Stimulated activated CD8-positive, alpha-beta memory T cell treated with anti-CD3 and anti-CD28 coated beads, Interleukin-2, amount 100 ng/mL, for 1 hour (primary cell): ENCODE measurements at places on chromosomes 2 and 18.

GRCh38 chr2:41966920-41967319 lies 80.9 kb upstream of the PKDCC start:
- no peak for DNase-seq

- DNase-seq, result no peak
Measured at GRCh38 chr2:146271131-146271831, 1573.5 kb upstream of the ACVR2A start.

- DNase-seq, result no peak
Measured at GRCh38 chr18:9742524-9743131, 34.5 kb downstream of the RAB31 start.

DNA sequence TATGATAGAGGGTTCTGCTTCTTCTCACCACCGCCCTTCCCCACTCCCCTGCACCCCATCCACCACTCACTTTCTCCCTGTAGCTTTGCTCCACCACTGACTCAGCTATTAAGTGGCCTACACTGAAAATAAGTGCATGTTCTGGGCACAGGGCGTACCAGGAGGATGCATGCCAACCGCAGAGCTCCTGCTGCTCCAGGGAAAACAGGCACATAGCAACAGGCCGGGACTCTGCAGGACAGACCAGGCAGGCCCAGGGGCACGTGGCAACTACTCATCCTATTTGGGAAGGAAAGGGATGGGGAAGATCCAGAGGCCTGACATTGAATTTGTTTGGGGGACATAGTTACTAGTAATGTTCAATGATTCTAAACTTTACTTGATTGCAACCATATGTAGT lies 28.4 kb downstream of the ARL4C start:
- DNase-seq, result no peak

DNA sequence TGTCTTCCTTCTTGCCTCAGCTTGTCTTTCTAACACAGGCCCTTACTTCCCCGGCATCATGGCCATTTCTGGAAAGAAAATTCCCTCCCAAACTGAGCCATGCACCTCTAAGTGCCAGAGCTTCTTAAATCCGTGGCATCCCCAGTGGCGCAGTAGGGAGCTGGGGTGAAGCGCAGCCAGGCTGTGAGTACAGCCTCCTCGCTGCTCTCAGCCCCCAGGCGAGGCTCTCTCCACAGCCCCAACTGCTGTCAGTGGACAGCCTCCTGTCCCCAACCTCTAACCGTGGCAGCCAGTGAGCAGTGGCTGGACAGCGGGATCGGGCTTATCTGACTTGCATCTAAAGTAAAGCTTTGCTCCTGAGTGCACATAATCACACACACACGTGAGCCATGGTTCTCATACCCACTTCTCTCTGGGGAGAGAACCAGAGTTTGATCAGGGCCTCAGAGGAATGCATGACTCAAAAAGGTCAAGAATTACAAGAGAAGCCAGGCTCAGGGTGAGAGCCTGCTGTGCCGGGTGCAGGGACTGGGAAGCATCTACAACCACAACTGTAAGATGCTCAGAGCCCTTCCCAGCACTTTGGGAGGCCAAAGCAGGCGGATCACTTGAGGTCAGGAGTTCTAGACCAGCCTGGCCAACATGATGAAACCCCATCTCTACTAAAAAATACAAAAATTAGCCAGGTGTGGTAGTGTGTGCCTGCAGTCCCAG lies 50.7 kb downstream of the SFXN5 start:
- no peak for DNase-seq
